Activated T-cell treated with anti-CD3 and anti-CD28 coated beads, Interleukin-2, amount 50 U/mL, for 48 hours (primary cell): ENCODE measurements at places on chromosomes 5 and 9.

DNA sequence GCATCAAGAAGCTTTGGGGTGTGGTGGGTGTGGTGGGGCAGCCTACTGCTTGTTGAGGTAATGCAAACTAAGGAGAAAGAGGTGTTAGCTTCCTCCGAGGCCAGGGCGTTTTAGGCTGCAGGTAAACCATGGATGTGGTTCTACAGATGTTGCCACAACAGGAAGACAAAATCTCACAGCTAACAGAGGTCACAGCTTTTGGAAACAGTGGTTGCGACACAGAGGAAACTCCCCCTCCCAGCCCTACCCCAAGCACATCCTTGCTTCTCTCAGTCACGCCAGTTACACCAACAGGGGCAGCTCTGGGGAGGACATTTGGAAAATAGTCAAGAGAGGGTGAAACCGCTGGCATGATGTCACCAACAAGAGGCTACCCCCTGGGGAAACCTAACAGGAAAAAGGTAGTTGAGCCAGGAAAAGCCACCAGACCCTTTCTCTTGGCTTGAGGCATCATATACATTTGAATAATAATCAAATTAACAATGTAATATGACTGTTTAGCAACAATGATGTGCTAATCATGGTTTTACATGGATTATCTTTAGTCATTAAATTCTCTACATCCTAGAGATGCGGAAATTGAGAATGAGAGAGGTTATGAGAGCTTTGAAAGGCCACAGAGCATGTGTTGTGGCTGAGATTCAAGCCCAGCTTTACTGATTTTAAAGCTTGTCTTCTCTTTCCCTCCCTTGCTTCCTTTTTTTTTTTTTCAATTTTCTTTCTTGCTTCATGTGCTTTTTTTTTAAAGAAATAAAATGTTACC lies 82.2 kb upstream of the IL12B start:
- peak; percentile 73 for DNase-seq

DNA sequence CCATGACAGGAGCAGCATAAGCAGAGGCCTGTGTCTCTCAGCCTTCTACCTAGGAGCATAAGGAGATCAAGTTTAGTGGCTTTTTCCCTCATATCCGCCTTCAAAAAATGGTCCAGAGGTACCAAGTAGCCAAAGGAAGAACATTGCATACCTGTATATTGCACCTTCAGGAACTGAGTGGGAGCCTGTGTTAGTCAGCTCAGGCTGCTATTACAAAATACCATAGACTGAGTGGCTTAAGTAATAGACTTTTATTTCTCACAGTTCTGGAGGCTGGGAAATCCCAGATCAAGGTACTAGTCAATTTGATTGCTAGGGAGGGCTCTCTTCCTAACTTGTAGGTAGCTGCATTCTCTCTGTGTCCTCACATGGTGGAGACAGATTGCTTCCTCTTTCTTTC lies 597.4 kb upstream of the PTGER4 start:
- DNase-seq, result no peak

DNA sequence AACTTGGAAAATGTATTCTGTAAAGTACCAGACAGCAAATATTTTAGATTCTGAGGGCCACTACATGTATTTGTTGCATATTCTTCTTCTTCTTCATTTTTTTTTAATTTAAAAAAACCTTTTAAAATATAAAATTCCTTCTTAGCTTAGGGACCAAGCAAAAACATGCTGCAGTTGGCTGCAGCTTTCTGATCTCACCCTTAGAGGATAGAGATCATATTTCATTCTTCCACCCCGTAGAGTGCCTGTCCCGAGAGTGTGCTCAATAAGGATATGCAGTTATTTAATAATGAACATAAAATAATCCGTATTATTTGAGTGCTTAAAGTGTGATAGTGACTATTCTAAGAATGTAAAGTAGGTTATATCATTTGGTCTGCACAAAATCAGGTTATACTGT lies 204.2 kb upstream of the CD180 start:
- DNase-seq, result no peak

- no peak for DNase-seq
Observed at GRCh38 chr5:36569491-36569890, 36.9 kb upstream of the SLC1A3 start.

DNA sequence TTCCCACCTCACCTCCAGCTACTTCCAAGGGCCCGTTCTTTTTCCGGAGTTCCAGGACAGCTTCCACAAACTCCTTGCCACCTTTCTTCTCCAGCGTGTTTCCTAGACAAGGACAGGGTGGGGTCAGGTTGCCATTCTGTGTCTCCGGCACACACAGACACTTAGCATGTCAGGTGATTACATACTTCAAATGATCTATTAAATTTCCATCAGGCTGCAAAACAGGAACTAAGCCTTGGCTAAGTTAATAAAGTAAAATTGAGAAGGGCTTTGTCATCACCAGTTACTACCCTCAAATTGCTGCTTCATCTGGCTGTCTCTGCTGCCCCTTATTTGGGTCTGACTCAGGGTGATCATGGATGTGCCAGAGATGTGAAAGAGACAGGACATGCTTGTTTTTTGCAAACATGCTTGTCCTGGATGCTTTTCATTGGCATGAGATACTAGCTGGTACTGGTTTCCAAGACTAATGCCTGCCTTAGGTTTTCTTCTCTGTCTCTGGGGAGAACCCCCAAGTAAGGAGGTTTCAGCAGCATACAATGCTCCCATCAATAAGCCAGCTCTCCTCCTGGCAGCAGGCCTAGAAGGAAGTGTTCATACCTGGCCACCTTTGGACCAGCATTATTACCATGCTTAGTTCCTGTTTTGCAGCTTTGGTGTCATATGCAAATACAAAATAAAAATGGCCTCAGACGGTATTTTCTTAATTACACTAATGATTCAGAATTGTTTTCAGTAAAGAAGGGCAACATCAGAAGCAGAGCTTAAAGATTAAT lies 52.9 kb downstream of the MACROH2A1 start:
- no peak for DNase-seq
